ENCODE measurements at places on chromosomes 1 and 21.

DNA sequence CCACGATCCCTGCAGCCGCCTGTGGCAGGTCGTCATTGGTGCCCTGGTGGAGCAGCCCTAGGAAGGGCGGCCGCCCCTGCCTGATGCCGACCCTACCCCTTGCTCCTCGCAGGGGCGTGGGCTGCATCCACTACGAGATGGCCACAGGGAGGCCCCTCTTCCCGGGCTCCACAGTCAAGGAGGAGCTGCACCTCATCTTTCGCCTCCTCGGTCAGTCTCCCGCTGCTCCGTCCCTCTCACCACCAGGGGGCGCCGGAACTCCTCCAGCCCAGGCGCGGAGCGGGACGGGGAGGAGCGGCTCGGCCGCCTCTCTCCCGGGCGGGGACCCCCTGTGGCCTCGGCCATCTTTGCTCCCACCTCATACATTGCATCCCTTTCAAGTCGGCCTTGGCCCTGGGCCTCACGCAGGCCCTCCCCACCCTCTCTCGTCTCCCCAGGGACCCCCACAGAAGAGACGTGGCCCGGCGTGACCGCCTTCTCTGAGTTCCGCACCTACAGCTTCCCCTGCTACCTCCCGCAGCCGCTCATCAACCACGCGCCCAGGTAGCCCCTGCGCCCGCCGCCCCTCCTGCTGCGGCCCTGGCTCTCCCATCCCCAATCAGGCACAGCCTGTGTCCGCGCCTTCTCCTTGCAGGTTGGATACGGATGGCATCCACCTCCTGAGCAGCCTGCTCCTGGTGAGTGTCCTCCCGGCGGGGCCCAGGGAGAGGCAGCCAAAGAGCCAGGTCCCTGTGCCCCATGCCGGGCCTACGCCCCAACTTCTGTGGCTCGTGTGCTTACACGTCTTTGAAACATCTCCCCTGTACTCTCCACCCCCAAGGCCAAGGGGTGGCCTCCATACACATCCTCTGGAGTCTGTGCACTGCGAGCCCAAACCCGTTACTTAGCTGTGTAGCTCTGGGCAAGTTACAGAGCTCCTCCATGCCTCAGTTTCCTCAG, 24.7 kb downstream of the CDK18 start:
- peak; percentile 92 for DNase-seq

- DNase-seq = no peak
Measured at GRCh38 chr1:173295995-173296394, 88.9 kb upstream of the TNFSF4 start.

DNA sequence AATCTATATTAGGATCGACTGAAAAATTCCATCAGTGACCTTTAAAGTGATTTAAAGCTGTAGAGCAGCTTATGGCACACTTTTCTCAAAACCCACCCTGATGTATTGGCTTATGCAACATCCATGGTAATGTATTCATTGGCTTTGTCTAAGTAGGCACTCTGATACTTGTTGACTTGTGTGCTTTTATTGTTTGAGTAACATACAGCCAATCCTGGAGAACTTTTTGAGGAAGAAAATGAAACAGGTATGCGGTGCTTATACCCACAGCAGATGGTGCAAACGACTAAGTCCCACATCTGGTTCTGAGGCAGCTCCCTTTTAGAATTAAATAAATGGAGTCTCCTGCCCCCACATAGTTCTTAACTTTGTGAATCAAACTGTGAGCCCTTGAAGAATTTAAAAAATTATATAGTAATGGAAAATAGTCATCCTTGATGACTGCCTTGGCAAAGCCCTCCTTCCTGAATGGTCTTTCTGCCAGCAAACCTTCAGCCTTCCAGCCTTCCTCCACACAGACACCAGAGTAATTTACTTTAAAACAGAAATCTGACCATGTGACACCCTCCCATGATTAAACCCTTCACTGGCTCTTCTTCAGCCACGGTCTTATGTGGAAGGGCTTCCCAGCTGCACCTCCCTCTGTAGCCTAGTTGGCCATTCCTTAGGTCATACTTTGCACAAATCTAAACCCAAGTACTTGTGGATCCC, 116.0 kb downstream of the BCAR3 start:
- no peak for DNase-seq

GRCh38 chr1:105591681-105592080, 1464.8 kb upstream of the PRMT6 start:
- DNase-seq = no peak

- no peak for DNase-seq
Measured at GRCh38 chr1:46948629-46949416, 7.5 kb upstream of the CYP4A11 start.

DNA sequence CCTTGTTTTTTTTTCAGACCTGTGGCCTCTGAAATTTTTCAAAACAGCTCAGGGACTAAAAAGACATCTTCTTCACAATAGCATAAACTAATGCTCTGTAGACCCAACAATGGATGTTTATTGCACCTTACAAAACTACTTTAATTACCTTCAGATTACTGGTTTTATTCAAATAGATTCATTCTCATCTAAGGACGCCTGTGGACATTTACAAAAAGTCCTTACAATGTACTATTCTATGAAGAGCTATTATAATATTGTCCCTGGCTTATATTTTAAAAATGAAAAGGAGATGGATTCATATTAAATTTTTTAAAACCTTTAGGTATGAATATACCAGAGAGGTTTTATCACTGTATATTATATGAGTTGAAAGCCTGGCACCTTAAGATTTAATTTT, 238.4 kb upstream of the NR5A2 start:
- no peak for DNase-seq

- no peak for DNase-seq
Measured at GRCh38 chr1:247536340-247536739, at the start of gene OR2C3. Gene OR2C3, minus strand, starts transcription at chr1:247536440. Its CDS starts 3,929 bp downstream, at chr1:247532511.

GRCh38 chr1:30875197-30875596, 33.4 kb downstream of the SDC3 start:
- no peak for DNase-seq

- DNase-seq = no peak
Measured at GRCh38 chr21:39085843-39086405, 97.3 kb downstream of the PSMG1 start.

GRCh38 chr1:24972915-24973242, 42.8 kb upstream of the RUNX3 start:
- no peak for DNase-seq

- DNase-seq = no peak
Measured at GRCh38 chr1:218686258-218686657, 341.1 kb downstream of the TGFB2 start.

GRCh38 chr1:6602669-6603237, at the start of gene KLHL21:
Gene KLHL21, minus strand, starts transcription at chr1:6602869. Its CDS starts 52 bp downstream, at chr1:6602817.
- peak; percentile 94 for DNase-seq

- DNase-seq = no peak
Measured at GRCh38 chr1:227486559-227486958, 76.8 kb upstream of the ZNF678 start.

DNA sequence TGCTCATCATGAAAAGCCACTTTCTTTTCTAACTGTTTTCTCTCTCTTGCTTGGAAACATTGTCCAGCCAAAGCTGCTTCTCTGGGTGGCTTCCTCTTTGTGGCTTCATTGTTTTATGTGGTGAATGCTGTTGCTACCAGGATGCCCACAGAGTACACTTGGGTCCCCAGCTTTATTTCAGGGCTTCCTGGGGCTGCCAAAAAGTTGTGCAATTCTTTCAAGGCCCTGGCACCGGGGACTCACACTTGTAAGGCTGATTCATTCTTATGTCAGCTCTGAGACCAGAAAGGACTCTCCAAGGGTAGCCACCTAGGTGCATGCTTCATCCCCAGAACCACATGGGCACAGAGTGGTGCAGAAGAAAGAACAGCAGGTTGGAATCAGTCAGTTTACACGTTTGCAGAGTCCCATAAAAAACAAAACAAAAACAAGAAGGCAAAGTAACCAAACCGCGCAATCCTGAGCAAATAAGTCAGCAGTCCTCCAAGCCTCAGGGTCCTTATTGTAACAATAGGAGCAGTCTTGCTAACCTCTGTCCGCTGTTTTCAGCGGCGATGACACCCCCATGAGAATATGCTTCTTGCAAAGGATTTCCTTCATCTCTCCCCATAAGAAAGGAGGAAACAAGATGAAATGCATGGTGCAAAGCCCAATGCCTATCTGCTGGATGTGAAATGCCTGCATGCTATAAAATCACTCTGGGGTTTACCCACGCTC, 89.9 kb upstream of the SSX2IP start:
- no peak for DNase-seq

- no peak for DNase-seq
Measured at GRCh38 chr1:185608177-185608576, 126.0 kb upstream of the HMCN1 start.

DNA sequence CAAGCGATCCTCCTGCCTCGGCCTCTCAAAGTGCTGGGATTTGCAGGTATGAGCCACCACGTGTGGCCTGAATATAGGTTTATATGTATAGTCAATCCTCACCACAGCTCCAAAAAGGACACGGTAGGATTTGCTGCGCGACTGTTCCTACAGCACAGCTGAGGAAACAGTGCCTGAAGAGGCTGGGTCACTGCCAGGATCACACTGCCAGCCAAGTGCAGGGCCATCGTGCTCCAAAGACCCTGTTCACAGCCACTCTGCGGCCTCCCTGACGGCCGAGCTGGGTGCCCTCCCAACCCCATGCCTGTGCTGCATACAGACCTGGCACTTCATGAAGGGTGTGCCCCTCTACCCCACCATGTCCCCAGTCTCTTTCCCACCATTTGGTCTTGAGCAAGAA, 71.4 kb downstream of the MRPL37 start:
- DNase-seq = no peak

- no peak for DNase-seq
Measured at GRCh38 chr1:2151911-2152310, 42.7 kb downstream of the FAAP20 start.

DNA sequence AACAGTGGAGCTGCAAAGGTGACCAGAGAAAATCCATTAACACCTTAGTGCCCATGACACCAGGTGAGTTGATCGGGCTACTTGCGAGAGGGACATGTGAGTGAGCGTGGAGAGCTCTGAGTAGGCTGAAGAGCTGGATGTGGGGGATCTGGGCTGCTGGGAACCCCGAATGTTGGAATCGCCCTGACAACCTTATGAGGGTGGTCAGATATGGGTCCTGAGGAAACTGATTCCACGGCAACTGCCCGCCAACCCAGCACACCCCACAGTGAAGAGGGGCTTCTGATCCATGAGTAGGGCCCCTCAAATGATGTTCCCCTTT, 705 bp upstream of the QSOX1 start:
- no peak for DNase-seq

DNA sequence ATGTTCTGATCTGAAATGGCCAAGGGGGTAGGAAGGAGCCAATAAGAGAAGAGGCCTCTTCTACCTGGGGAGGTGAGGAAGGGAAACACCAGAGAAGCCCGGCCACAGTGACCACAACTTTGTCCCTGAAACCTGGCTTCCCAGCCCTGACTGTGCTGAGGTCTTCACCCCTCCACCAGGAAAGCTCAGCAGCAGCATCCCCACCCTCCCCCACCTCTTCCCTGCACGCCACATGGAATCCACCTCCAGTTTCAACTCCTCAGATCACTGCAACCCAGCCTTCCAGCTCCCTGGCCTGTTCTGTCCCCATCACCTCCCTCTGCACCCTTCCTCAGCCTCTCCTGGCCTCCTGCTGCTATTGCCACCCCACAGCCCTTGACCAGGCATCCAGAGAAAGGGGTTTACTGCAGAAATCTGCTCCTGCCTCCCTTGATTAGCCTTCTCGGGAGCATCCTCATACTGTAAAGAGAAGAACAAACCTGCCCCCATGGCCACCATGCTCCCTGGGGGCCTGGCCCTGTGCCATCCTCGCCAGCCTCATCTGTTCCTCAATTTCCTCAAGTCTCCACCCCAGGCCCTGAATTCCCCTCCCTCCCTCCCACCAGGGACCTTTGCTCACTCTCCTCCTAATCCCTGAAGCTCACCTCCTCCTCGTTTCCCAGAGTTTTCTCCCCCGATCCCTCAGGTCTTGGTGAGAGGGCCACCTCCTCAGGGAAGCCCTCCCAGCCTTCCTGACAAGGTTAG, 450.9 kb downstream of the MATN1 start:
- DNase-seq = no peak

DNA sequence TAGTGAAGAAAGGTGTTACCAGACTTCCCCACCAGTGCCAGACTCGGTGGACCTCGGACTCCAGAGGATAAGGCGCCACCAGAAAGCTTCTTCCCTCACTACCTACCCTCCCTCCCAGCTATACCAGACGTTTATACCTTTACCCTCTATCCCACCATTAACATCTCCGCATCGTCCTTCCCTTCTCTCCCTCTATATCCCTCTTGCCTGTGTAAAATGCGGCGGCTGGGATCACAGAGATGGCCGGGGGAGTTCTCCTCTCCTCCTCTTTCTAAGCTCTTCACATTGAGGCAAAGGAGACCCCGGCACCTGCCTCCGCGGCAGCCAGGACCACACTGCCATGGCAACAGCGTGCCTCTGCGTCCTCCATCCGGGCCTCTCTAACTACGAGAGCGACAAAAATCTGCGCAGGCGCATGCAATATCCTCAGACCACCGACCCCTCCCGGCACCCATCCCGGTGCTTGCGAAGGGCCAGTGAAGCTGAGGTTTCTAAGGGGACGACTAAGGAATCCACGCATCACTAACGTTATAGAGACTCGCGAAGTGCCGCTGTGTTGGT, at the start of gene CCDC181:
CCDC181 (minus strand) TSS at position 394 of the 561 bp plus-strand sequence. CDS start 2,547 bp downstream, outside the sequence.
- peak; percentile 74 for DNase-seq

- DNase-seq = no peak
Measured at GRCh38 chr1:212609701-212610574, 1.4 kb downstream of the ATF3 start.

GRCh38 chr1:69991644-69992043, 213.7 kb downstream of the LRRC40 start:
- DNase-seq = no peak

DNA sequence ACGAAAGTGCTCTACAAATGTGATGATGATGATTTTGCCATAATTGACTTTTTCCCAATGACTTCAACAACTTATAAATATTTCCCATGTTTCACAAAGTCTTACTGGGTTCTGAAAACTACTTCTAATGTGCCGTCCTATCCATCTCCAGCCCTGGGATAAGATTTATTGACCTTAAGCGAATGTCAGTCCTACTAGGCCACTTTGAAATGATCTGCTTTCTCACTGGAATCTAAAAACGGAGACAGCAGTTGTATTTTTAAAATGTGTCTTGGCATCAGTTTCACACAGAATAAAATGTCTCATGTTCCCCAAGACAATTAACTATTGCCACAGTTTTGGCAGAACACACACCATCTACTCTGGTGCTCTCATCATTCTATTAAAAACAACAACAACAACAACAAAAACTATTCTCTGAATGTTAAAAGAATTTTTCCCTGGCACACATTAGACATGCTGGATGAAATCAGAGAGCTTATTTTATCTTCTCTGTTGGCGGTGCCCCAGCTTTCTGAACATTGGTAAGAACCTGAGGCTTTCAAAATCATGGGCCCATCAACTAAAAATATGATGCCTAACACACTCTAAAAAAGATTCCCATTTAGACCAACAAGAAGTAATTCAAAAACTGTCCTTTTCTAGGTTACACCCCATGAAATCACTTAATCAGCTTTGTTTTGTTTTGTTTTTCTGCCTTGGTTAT, 23.1 kb upstream of the DNASE2B start:
- DNase-seq = no peak

GRCh38 chr1:162605225-162605927, 26.9 kb upstream of the DDR2 start:
- DNase-seq = no peak

Data from sciatic nerve (tissue), 2 donors.